CD4-positive, alpha-beta memory T cell (primary cell): ENCODE measurements at places on chromosomes 6 and 20.

- no peak for DNase-seq
Measured at GRCh38 chr6:107435798-107436197, 23.6 kb downstream of the PDSS2 start.

- DNase-seq = no peak
Measured at GRCh38 chr6:138970856-138971425, 17.1 kb downstream of the REPS1 start.

- DNase-seq = no peak
Measured at GRCh38 chr6:166027761-166028160, 139.9 kb downstream of the TBXT start.

DNA sequence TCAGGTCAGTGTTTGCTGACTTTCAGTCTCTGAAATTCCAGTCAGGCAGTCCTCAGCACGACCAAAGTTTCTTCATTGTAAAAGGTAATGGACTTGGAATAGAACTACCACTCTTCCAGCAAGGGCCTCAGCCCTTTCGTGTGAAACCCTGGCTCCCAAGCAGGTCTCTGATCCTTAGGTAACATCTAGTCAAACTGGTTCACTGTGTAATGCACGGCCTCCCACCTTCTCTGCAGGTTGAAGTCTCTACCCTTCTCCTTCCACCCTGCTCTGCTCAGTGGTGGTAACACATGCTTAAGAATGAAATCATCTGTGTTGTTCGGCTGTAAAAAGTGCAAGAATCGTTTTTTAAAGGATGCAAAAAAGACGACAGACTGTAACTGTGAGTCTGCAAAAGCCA lies 287.2 kb upstream of the POU3F2 start:
- no peak for DNase-seq

GRCh38 chr20:15446373-15446772 lies 1109.0 kb upstream of the FLRT3 start:
- no peak for DNase-seq

DNA sequence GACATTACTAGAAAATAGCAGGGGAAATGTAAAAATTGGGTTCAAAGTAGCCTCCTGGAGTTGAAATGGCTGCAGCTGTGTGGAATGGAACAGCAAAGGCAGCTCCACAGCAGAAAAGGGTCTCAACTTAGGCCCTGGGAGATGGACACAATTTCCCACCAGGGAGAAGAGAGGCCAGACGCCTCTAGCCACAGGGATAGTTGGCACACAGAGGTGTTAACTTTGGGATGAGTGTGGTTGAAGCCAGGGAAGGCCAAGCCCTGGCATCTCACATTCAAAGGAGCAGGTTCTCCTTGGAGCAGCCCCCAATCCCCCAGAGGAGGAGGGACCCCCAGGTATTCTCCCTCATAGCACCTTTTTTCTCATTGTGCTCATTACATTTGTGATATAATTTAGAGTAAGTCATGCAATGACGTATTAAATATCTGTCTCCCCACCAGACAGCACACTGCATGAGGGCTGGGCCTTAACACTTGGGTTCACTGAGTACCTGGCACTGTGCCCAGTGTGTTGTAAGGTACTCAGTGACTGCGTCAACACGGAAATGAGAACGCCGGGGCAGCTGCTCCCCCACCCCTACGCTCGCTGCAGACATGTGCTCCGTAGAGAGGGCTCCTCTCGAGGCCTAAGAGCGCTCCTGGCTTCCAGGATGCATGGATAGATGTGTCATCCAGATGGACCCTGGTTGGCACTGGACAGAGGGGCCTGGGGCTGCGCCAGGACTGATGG lies 76.0 kb upstream of the CD93 start:
- no peak for DNase-seq

DNA sequence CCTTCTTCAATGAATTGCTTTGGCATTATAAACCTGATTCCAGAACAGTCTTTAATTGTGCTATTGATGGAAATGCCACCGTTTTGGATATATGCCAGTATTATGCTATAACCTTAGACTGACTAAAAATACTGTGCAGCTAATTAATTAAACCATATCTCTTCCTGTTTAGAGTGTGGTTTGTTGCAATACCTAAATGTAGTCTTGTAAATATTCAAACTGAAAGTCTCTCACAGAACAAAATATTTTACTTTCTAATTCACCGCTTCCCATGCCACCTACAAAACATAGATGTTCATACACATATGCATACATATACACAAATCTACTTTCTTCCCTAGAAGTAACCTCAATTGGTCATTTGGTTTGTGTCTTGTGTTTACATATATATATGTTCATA lies 126.6 kb downstream of the SIM1 start:
- DNase-seq = no peak
